Muscle of leg (tissue), 16 donors: ENCODE measurements at places on chromosomes 1 and 21. TPM values are rescaled to one million over a fixed set of nuclear protein-coding genes. Genes with fewer than 3 reads are reported as not detected.

DNA sequence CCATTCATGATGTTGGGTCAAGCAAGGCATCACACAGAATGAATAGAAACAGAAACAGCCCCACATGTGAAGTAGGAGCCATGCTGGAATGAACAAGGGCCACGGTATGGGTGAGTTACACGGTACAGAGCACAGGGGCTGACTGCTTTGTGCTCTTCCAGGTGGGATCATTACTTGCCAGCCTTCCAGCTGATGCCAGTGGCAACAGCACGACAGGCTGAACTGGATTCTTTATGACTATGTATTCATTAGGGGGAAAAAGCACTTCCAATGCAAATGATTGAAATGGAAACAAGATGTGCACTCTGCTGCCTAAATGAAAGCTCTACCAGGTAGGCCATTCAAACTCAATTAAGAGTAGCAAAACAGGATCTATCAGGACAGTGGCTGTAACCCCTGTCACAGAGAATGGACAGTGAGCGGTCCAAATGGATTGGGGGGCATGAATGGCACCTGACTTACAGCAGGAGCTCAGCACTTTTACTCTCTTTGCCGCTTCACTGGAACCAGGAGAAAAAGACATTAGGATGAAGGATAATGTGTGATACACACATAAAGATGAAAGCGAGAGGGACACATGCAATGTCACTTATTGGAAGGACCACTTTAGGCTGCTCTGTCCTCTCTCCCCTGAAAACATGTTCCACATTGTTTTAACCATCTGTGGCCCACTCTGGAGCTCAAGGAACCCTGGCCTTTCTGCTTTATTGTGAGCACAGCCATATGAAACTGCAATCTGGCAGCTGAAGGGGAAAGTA lies 23.4 kb upstream of the IRF2BP2 start:
- H3K4me1 ChIP-seq, result no peaks in the 10 kb centered on the region
- H3K4me3 ChIP-seq, result no peak overlapping the region
- H3K27me3 ChIP-seq, result no peaks in the 10 kb centered on the region
- DNase-seq, result no peak

GRCh38 chr1:164611754-164612642 lies 53.0 kb downstream of the PBX1 start:
- peaks cover 41% of the 10 kb centered on the region for H3K4me1 ChIP-seq
- H3K4me3 ChIP-seq, result no peak overlapping the region
- H3K27me3 ChIP-seq, result no peaks in the 10 kb centered on the region
- no peak for DNase-seq
- no peak overlapping the region for H3K27ac ChIP-seq

The RGS7 gene
- 0.25 TPM for polyA plus RNA-seq

The PIAS3 gene
- polyA plus RNA-seq, result 50.3 TPM

The ACADM gene
- 50.4 TPM for polyA plus RNA-seq

The SPATA46 gene
- not detected for polyA plus RNA-seq

- no peak overlapping the region for H3K4me3 ChIP-seq
- no peak for DNase-seq
- no peak overlapping the region for H3K27ac ChIP-seq
These were observed 34.8 kb upstream of the TRIM33 start for GRCh38 chr1:114545796-114546195.

DNA sequence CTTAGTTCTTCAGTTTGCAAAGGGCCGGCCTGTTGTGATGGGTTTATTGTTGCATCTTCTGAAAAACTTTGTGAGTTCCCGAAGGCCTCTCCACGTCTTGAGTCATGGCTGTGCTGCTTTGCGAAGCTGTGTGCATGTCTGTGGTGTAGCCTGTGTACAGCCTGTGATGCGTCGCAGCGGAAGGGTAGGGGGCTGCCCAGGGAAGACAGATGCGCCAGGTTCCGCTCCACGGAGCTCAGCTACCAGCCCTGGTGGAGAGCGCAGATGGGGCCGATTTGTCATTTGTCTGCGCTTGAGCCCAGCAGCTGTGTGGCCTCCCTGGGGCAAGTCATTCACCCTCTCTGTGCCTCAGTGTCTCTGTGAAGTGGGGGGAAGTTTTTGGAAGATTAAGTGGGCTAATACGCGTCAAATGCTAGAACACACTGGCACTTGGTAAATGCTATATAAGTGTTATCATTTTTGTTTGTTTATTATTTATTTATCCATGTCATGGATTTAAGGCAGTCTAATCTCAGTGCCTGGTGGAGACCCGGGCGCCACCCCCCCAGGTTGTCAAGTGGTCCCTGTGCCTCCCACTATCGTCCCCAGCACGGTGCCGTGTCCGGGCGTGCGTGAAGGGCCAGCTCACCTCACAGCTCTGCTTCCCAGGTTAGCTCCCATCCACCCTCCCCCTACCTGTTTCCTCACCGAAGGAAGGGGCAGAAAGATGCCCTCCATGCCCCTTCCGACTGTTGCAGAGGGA lies 8.4 kb downstream of the PDE9A start:
- H3K27me3 ChIP-seq, result no peaks in the 10 kb centered on the region
- no peak for DNase-seq
- no peak overlapping the region for H3K4me3 ChIP-seq
- peaks cover under 1% of the 10 kb centered on the region for H3K36me3 ChIP-seq
- peaks cover 15% of the 10 kb centered on the region for H3K4me1 ChIP-seq

DNA sequence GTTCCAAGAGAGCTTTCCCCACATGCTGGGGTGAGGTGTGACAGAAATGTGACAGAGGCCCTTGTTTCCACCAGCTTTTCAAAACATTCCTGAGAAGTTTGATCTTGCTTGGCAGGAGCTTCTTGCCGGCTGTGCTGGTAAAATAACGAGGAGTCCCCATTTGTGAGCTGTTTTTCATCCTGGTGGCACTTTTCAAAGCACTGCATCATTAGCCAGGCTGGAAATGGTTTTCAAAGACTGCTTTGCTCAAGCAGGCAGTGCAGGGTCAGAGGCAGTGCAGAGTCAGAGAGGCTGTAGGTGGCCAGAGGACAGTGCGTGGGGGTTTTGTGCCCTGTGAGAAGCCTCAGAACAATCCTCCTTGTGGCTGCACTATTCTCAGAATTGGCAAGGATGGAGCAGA lies 75.8 kb upstream of the KCNA3 start:
- H3K27me3 ChIP-seq, result no peaks in the 10 kb centered on the region
- H3K27ac ChIP-seq, result no peak overlapping the region
- no peaks in the 10 kb centered on the region for H3K4me1 ChIP-seq
- H3K4me3 ChIP-seq, result no peak overlapping the region

The TCHH gene
- polyA plus RNA-seq, result 0.03 TPM

DNA sequence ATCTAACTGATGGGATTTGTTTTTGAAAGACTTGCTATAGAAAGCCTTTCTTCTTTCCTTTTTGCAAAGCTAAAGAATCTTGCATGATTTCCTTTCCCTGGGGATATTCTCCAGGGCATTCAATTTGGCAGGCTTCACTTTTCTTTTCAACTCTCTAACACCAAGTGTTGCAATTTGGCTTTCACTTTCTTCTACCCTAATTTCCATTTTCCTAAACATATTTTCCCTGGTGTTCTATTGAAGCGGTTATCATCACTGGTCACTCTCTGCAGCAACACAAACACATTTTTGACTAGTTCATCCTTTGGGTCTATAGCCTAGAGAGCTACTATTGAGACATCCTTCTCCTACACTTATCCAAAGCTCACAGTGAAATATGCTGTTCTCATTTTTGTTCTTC lies 424.5 kb downstream of the NEGR1 start:
- peak; percentile 43 for DNase-seq
- no peak overlapping the region for H3K4me3 ChIP-seq
- H3K4me1 ChIP-seq, result no peaks in the 10 kb centered on the region
- no peak overlapping the region for H3K27ac ChIP-seq
- no peaks in the 10 kb centered on the region for H3K27me3 ChIP-seq

The HMGN1 gene
- polyA plus RNA-seq, result 293 TPM

The MROH9 gene
- not detected for polyA plus RNA-seq

DNA sequence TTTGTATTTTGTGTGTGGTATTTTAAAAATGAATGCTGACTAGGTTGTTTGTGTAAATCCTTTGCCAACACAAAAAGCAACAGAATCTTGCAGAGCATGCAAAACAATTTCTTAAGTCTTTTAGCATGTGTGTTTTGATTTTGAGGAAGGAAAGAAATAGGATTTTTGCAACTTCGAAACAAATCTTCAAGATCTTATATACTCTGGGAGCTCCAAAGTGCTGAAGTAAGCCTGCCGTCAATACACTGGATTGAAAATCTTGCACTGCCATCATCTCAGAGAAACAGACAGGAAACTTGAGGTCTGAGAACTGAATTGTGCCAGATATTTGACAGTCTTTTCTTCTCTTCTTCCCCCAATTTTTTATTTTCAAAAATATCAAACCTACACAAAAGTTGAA lies 29.3 kb upstream of the DISP1 start:
- H3K27ac ChIP-seq, result peak overlapping the region; percentile 25
- H3K4me1 ChIP-seq, result peaks cover 25% of the 10 kb centered on the region
- no peaks in the 10 kb centered on the region for H3K27me3 ChIP-seq

DNA sequence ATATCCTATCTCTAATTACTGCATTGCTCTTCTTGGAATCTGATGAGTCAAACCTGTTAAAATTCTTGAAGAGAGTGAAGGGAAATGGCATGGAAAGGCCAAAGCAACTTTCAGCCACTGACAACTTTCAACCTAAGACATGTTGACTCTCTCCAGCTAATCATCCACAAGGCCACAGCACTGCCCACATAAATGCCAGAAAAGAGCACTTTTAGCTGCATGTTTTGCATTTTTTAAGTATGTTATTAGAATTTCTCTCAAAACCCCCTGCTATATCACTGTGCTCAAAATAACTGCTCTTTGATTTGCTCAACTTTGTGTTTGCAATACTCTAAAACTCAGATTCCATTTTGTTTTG lies 352.5 kb downstream of the ADGRL2 start:
- no peak overlapping the region for H3K27ac ChIP-seq
- H3K4me3 ChIP-seq, result no peak overlapping the region

- H3K4me3 ChIP-seq, result no peak overlapping the region
- peak overlapping the region; percentile 9 for H3K27ac ChIP-seq
- H3K4me1 ChIP-seq, result no peaks in the 10 kb centered on the region
- DNase-seq, result peak; percentile 85
These were observed 11.9 kb upstream of the CLDN8 start for GRCh38 chr21:30227633-30228404.

- no peak for DNase-seq
- no peak overlapping the region for H3K27ac ChIP-seq
- H3K36me3 ChIP-seq, result no peaks in the 10 kb centered on the region
- peaks cover 28% of the 10 kb centered on the region for H3K4me1 ChIP-seq
- no peak overlapping the region for H3K4me3 ChIP-seq
These were observed 40.1 kb upstream of the FOXO6 start for GRCh38 chr1:41320895-41321676.

The KCNJ9 gene
- 0.16 TPM for polyA plus RNA-seq

- no peaks in the 10 kb centered on the region for H3K4me1 ChIP-seq
- no peak overlapping the region for H3K4me3 ChIP-seq
- no peaks in the 10 kb centered on the region for H3K27me3 ChIP-seq
- H3K27ac ChIP-seq, result no peak overlapping the region
These were observed 18.9 kb upstream of the SLC25A33 start for GRCh38 chr1:9520411-9520810.

GRCh38 chr1:107202007-107202406 lies 61.2 kb downstream of the NTNG1 start:
- DNase-seq, result no peak
- H3K36me3 ChIP-seq, result no peaks in the 10 kb centered on the region
- H3K4me3 ChIP-seq, result no peak overlapping the region
- no peaks in the 10 kb centered on the region for H3K4me1 ChIP-seq
- H3K27me3 ChIP-seq, result no peaks in the 10 kb centered on the region

The SEC16B gene
- polyA plus RNA-seq, result 6.5 TPM

GRCh38 chr1:74693473-74693872 lies 19.9 kb upstream of the ERICH3 start:
- no peak for DNase-seq
- H3K27ac ChIP-seq, result no peak overlapping the region
- H3K27me3 ChIP-seq, result no peaks in the 10 kb centered on the region
- H3K36me3 ChIP-seq, result no peaks in the 10 kb centered on the region

The OR2T2 gene
- polyA plus RNA-seq, result not detected

The CFHR1 gene
- 0.28 TPM for polyA plus RNA-seq

DNA sequence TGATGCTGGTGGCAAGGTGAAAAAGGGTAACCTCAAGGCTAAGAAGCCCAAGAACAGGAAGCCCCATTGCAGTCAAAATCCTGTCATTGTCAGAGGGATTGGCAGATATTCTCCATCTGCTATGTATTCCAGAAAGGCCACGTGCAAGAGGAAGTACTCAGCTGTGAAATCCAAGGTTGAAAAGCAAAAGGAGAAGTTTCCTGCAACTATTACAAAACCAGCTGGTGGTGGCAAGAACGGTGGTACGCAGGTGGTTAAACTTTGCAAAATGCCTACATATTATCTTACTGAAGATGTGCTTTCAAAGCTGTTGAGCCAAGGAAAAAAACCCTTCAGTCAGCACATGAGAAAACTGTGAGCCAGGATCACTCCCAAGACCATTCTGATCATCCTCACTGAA lies 13.7 kb upstream of the VPS45 start:
- no peaks in the 10 kb centered on the region for H3K27me3 ChIP-seq
- H3K4me3 ChIP-seq, result no peak overlapping the region
- no peaks in the 10 kb centered on the region for H3K4me1 ChIP-seq
- peak; percentile 25 for DNase-seq
- H3K27ac ChIP-seq, result no peak overlapping the region

The SFN gene
- polyA plus RNA-seq, result 0.47 TPM

- peaks cover 16% of the 10 kb centered on the region for H3K4me1 ChIP-seq
- no peak overlapping the region for H3K4me3 ChIP-seq
- no peaks in the 10 kb centered on the region for H3K27me3 ChIP-seq
- no peaks in the 10 kb centered on the region for H3K36me3 ChIP-seq
These were observed 19.8 kb upstream of the TTLL10 start for GRCh38 chr1:1153874-1154273.

DNA sequence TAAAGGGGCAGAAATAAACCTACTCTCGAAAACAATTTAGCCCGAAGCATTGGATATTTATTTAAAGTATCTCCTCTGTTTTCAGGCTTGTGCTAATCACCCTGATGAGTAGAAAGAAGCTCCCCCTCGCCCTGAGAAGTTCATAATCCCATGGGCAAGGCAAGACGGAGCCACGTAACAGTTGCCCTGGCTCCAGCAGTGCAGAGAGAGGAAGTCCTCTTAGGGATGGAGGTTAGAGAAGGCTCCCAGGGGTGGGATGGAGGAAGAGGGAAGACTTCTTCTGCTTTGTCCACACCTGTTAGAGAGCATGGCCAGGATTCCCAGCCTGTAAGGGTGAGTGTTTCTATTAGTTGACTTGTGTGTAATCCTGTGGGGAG lies 3.4 kb upstream of the GPR25 start:
- no peak for DNase-seq
- H3K36me3 ChIP-seq, result peaks cover 2% of the 10 kb centered on the region
- H3K4me1 ChIP-seq, result peaks cover 14% of the 10 kb centered on the region

GRCh38 chr1:34984435-34984792 lies 733 bp downstream of the TMEM35B start:
- no peaks in the 10 kb centered on the region for H3K27me3 ChIP-seq
- no peak for DNase-seq
- peak overlapping the region; percentile 90 for H3K27ac ChIP-seq
- peak overlapping the region; percentile 80 for H3K4me3 ChIP-seq

The FCRL6 gene
- polyA plus RNA-seq, result 0.08 TPM

GRCh38 chr1:96634883-96635282 lies 86.7 kb upstream of the PTBP2 start:
- no peaks in the 10 kb centered on the region for H3K36me3 ChIP-seq
- no peaks in the 10 kb centered on the region for H3K4me1 ChIP-seq
- DNase-seq, result no peak
- no peak overlapping the region for H3K4me3 ChIP-seq
- H3K27me3 ChIP-seq, result no peaks in the 10 kb centered on the region

The ANKRD34A gene
- 0.83 TPM for polyA plus RNA-seq
